ENCODE measurements at places on chromosomes 1 and 21. TPM values are rescaled to one million over a fixed set of nuclear protein-coding genes. Genes with fewer than 3 reads are reported as not detected.

DNA sequence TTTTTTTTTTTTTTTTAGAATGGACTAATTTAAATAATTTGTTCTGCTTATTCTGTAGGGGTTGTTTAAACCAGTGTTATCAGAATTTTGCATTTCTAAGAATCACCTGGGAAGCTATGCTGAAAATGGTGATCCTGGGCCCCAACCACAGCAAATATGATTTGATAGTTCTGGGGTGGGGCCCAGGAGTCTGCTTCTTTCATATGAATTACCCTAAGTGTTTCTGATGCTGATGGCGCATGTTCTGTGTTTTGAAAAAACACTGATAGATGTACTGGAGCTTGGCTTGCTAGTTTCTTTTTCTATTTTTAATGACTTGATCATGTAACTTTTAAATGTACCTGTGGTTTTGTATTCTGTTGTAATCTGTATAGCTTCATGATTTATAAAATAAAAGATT lies 89.3 kb downstream of the CDC14A start:
- H3K36me3 ChIP-seq = no peaks in the 10 kb centered on the region
- no peaks in the 10 kb centered on the region for H3K27me3 ChIP-seq
- no peak overlapping the region for H3K4me3 ChIP-seq
- H3K27ac ChIP-seq = no peak overlapping the region
- no peak for DNase-seq
- no peaks in the 10 kb centered on the region for H3K4me1 ChIP-seq

DNA sequence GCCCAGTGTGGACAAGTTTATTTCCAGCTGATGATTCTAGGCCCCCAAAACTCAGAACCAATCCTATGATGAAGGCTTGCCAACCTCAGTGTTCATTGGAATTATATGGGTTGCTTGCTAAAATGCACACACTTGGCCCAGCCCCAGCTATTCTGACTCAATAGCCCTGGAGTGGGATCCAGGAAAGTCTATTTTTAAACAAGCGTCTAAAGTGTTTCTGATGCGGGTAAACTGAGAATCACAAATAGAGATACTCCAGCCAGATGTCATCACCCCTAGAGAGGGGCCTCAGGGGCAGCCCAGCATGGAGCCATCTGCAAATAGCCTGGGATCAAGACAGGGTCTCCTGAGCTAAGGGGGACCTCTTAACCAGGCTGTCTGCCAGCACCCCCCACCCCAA lies 46.0 kb downstream of the PKP1 start:
- DNase-seq = no peak
- no peaks in the 10 kb centered on the region for H3K36me3 ChIP-seq
- no peaks in the 10 kb centered on the region for H3K4me1 ChIP-seq
- no peaks in the 10 kb centered on the region for H3K27me3 ChIP-seq

DNA sequence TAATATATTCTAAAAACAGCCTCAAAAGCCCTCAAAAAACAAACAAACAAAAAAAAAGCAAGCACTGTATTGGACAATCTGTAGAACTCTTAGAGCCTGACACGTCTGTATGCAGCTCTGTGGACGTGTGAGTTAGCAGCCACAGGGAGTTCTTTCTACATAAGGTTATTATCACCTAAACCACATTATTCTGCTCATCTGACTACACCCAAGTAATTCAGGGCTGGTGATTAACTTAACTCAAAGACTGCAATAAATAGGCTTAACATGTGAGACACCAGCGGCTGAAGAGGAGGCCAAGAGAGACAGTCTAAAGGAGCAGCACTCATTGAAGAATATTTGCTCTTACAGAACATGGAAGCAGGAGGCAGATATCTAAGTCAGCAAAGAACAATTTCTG lies 316.0 kb downstream of the VAV3 start:
- peak overlapping the region; percentile 31 for H3K27ac ChIP-seq
- H3K36me3 ChIP-seq = no peaks in the 10 kb centered on the region
- DNase-seq = peak; percentile 52
- peaks cover 4% of the 10 kb centered on the region for H3K4me1 ChIP-seq
- no peak overlapping the region for H3K4me3 ChIP-seq

DNA sequence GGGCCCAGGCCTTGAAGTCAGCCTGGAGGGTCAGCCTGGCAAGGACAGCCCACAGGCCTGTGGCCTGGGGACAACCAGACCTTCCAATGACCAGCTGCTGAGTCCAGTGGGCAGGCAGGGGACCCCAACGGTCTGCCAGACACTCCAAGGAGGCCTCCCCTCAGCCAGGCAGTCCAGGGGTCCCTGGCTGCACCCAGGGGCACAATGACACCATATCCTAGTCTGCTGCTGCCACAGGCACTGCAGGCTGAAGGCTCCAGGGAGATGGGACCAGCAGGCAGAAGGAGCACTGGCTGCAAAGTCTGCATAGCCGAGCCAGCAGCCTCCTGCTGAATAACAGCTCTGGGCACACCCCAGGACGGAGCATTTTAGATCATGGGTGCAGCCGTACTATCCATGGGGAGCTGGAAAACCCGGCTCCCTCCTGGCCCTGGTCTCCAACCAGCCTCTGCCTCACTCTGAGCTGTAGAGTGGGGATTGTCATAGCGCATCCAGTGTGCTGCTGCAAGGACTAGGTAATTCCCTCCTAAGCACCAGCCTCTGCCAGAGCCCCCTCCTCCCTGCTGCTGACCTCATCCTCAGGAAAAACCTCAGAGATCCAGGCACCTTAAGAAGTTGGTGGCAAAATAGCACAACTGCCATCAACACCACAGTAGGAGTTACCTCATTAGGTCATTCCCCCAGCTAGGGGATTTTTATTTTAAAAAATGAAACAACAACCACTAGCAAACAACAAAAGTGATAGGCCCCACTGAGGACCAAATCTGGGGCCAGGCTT lies 4.8 kb upstream of the LAPTM5 start:
- H3K36me3 ChIP-seq = no peaks in the 10 kb centered on the region
- H3K4me1 ChIP-seq = no peaks in the 10 kb centered on the region
- no peaks in the 10 kb centered on the region for H3K27me3 ChIP-seq
- no peak for DNase-seq

GRCh38 chr1:239997515-239998311 lies 94.0 kb upstream of the FMN2 start:
- no peak for DNase-seq
- no peaks in the 10 kb centered on the region for H3K4me1 ChIP-seq
- no peak overlapping the region for H3K4me3 ChIP-seq
- peaks cover 52% of the 10 kb centered on the region for H3K27me3 ChIP-seq
- no peaks in the 10 kb centered on the region for H3K36me3 ChIP-seq

DNA sequence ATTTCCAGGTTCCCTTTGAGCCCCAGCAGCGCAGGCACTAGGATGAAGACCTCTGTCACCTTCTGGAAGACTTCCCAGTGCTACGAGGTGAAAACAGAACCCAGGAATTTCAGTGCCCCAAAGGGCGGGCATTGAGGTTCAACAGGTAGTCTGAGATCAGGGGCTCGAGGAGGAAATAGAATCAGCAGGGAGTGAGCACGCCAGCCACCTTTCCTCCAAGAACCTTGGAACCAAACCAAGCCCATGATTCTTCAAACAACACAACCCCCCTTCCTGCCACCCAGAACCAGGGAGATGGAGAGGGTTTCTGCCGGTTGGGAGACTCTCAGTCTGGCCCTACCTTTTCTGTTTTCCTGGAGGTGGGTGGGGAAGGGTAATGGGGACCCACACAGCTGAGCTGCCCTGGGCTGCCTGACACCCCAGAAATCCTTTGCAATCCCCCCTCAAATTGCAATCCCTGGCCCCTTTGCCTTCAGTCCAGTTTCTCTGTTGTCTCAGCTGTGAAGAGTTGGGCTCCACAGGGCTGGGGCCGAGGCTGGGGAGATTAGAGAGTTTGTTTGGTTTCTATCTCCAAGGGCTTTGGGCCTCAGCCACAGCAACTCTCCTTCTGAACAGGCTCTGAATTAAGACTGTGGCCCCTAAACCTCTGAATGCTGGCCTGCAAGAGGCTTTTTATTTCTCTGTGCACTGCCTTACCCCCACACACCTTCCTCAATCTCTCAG lies 11.9 kb downstream of the SLC41A1 start:
- no peak overlapping the region for H3K4me3 ChIP-seq
- DNase-seq = no peak
- H3K27ac ChIP-seq = no peak overlapping the region
- H3K27me3 ChIP-seq = no peaks in the 10 kb centered on the region

MAB21L3 gene
- polyA plus RNA-seq = not detected

- no peak for DNase-seq
- H3K27ac ChIP-seq = no peak overlapping the region
These were observed 1.7 kb upstream of the TMEM240 start for GRCh38 chr1:1541956-1542765.

KRTAP20-2 gene
- not detected for polyA plus RNA-seq

- no peaks in the 10 kb centered on the region for H3K4me1 ChIP-seq
- DNase-seq = peak; percentile 84
- peak overlapping the region; percentile 65 for H3K4me3 ChIP-seq
These were observed 21.0 kb downstream of the H3-3A start for GRCh38 chr1:226083302-226084101.

GRCh38 chr1:233289676-233290075 lies 5.8 kb downstream of the PCNX2 start:
- no peak overlapping the region for H3K4me3 ChIP-seq
- H3K4me1 ChIP-seq = no peaks in the 10 kb centered on the region
- DNase-seq = peak; percentile 20
- H3K36me3 ChIP-seq = no peaks in the 10 kb centered on the region

GRCh38 chr1:8590721-8591351 lies 226.6 kb downstream of the RERE start:
- no peak overlapping the region for H3K27ac ChIP-seq
- DNase-seq = no peak
- peaks cover 2% of the 10 kb centered on the region for H3K4me1 ChIP-seq
- no peak overlapping the region for H3K4me3 ChIP-seq

GRCh38 chr1:204921855-204922516 lies 51.3 kb downstream of the NFASC start:
- H3K27me3 ChIP-seq = no peaks in the 10 kb centered on the region
- H3K36me3 ChIP-seq = no peaks in the 10 kb centered on the region
- no peak for DNase-seq
- H3K4me1 ChIP-seq = no peaks in the 10 kb centered on the region
- no peak overlapping the region for H3K4me3 ChIP-seq

DNA sequence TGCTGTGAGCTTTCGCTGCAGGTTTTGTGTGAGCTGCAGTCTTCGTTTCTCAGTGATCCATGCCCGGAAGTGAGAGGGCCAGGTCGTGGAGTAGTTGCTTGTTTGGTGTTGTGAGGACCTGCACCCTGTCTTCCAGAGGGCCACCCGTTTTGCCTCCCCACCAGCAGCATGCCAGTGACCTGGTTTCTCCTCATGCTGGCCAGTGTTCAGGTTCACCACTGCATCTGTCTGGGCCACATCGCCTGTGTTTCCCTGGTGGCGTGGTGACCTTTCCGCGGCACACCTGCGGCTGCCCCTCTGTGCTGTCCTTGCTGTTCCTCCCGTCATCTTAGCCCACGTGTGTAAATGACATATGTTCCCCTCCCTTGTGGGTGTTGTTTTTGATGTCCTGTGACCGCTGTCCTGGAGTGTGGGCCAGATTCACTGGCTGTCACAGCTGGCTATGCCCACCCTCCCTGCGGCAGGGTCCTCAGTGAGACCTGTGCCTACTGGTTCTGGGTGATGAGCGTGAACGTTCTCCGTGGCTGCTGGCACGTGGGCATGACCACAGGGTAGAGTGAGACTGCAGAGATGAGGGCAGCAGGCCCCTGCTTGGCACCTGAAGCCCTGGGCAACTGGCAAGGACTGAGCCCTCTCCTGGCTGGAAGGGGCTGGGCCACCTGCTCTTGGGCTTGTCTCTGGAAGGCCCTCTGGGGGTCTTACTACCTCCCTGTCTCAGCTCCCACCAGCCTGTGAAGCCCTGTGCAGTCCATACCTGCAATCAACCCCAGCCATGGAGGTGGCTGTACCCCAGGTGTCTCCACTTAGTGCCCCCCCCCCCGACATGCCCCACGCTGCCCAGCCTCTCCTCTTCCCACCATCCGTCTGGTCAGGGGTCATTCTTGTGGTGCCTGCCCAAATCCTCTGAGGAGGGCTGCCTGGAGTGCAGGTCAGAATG lies 7.3 kb downstream of the IBA57 start:
- no peaks in the 10 kb centered on the region for H3K4me1 ChIP-seq
- no peak overlapping the region for H3K4me3 ChIP-seq
- no peak for DNase-seq
- H3K27me3 ChIP-seq = no peaks in the 10 kb centered on the region
- H3K27ac ChIP-seq = no peak overlapping the region

- H3K27ac ChIP-seq = no peak overlapping the region
- no peaks in the 10 kb centered on the region for H3K27me3 ChIP-seq
- H3K36me3 ChIP-seq = no peaks in the 10 kb centered on the region
- H3K4me3 ChIP-seq = no peak overlapping the region
These were observed 231.2 kb upstream of the LYPLAL1 start for GRCh38 chr1:218942431-218942830.

BEND5 gene
- 3.0 TPM for polyA plus RNA-seq

OR2L13 gene
- polyA plus RNA-seq = not detected

DNMT3L gene
- 0.07 TPM for polyA plus RNA-seq

DNA sequence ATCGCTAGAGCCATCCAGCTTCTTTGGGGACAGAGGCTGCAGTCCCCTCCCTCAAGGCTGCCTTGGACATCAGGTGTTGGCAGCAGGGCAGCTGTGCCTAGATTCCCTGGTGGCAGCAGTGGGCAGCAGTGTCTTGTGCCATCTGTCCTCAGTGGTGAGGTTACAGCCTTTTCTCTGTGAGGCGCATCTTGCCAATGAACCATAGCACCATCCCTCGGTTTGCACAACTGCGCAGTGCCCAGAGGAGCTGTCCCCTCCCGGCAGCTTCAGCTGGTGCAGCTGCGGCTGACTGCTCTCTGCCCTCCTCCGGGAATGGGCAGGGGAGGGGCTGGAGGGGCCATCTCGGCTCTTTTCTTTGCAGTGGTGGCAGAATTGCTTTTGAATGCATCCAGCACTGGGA lies 59.0 kb upstream of the C8B start:
- no peak for DNase-seq
- H3K4me3 ChIP-seq = no peak overlapping the region
- H3K4me1 ChIP-seq = no peaks in the 10 kb centered on the region
- no peaks in the 10 kb centered on the region for H3K36me3 ChIP-seq

FTCD gene
- 22.8 TPM for polyA plus RNA-seq

GRCh38 chr1:226529891-226530290 lies 18.7 kb upstream of the STUM start:
- no peaks in the 10 kb centered on the region for H3K36me3 ChIP-seq
- peaks cover 10% of the 10 kb centered on the region for H3K4me1 ChIP-seq
- no peak overlapping the region for H3K4me3 ChIP-seq
- DNase-seq = no peak
- no peak overlapping the region for H3K27ac ChIP-seq
- no peaks in the 10 kb centered on the region for H3K27me3 ChIP-seq

FALEC gene
- 0.24 TPM for polyA plus RNA-seq

SPRR2G gene
- not detected for polyA plus RNA-seq

KCNE2 gene
- 0.52 TPM for polyA plus RNA-seq

Data from small intestine (tissue), 16 donors.